Posterior vena cava (tissue), 2 donors: ENCODE measurements at places on chromosomes 5 and 9. TPM values are rescaled to one million over a fixed set of nuclear protein-coding genes. Genes with fewer than 3 reads are reported as not detected.

IL7R gene
- total RNA-seq, result 4.2 TPM

CACNA1B gene
- 0.09 TPM for total RNA-seq

MAP1B gene
- total RNA-seq, result 479 TPM

CEL gene
- 0.51 TPM for total RNA-seq

LCN15 gene
- total RNA-seq, result not detected

PCDHA9 gene
- 0.14 TPM for total RNA-seq

FOXD4 gene
- total RNA-seq, result 0.24 TPM

CXCL14 gene
- 52.6 TPM for total RNA-seq

ADAMTSL1 gene
- 26.7 TPM for total RNA-seq

SLC27A4 gene
- 15.9 TPM for total RNA-seq

SPATA31E1 gene
- not detected for total RNA-seq

OR5C1 gene
- total RNA-seq, result not detected

MLANA gene
- total RNA-seq, result not detected
